ENCODE measurements at places on chromosomes 11 and 22. TPM values are rescaled to one million over a fixed set of nuclear protein-coding genes. Genes with fewer than 3 reads are reported as not detected.

The FXYD6 gene
- total RNA-seq: 1.6 TPM

The SYCE3 gene
- total RNA-seq: not detected

The RHOD gene
- 161 TPM for total RNA-seq

The CARD16 gene
- 14.0 TPM for total RNA-seq

The BID gene
- 12.3 TPM for total RNA-seq

The FGF4 gene
- total RNA-seq: not detected

The CHRNA10 gene
- 0.64 TPM for total RNA-seq

DNA sequence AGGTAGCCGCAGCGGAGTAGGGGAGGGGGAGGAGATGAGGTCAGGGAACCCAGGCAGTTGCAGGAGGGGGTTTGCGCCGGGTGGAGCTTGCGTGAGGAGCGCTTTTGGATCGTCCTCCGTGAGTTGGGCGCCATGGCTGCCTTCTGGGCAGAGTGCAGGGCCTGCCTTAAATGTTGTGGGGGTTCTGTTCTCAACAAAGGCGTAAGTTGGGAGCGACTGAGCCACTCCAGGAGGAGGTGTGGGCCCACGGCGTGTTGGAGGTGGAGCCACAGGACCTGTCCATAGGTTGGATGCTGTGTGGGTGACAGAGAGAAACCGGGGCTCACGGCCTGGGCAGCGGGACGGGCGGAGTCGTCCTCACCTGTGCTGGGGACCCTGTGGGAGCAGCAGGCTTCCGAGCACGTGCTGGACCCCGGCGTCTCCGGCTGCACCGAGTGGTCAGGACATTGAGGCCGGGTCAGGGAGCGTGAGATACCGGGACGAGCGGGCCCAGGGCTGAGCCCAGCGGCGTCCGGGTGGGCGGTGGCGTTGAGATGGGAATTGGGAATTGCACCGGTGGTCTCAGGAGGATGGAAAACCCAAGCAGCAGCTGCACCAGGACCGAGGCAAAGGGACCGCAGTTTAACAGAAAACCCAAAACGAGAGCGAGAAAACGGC is 977 bp upstream of the PGGHG start:
- ATAC-seq: peak; percentile 6

- no peak for ATAC-seq
Observed at GRCh38 chr22:23969071-23969470, 2.4 kb downstream of the DDTL start.

- no peak for ATAC-seq
Observed at GRCh38 chr22:46362934-46363515, 27.5 kb downstream of the TRMU start.

- peak; percentile 30 for ATAC-seq
Observed at GRCh38 chr22:28903729-28904128, 20.4 kb downstream of the ZNRF3 start.

DNA sequence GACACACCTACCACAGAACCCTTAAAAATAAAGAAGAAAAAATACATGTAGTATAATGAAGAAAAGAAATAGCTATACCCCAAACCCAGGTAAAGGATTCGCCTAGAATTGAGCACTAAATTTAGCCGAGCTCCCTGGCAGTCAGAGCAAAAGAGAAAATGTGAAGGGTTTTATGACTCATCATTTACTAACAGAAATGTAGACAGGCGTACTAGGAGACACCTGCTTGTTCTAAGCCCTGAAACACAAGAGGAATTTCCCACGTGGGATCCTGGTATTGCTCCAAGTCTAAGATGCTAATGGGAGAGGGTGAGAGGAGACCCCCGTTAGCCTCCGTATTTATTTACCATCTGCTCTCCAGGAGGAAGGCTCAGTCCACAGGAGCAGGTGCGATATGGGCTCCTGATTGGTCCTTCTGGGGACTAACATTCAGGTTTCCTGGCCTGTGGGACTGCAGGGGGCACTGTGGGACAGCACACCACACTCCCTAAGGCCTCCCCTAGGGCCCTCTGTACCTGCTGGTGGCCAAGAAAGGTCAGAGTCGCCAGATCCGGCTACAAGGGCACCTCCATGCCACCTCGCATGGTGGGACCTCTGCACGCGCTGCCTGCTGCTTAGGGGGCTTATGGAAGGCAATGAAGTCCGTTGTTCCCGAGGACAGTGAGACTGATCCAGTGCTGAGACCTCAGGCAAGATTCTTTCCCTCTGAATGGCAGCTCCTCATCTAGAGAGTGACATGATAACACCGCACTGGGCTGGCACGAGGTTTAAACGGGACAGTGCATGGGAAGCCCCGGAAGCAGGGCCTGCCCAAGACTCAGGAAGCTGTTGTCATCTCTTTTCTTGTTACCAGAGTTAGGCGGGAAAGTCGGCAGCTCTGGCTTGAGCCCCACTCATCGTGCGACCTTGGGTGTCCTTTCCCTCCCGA is 25.8 kb downstream of the KCNC1 start:
- ATAC-seq: peak; percentile 56

- no peak for ATAC-seq
Observed at GRCh38 chr11:102757823-102758549, 22.4 kb downstream of the MMP10 start.

DNA sequence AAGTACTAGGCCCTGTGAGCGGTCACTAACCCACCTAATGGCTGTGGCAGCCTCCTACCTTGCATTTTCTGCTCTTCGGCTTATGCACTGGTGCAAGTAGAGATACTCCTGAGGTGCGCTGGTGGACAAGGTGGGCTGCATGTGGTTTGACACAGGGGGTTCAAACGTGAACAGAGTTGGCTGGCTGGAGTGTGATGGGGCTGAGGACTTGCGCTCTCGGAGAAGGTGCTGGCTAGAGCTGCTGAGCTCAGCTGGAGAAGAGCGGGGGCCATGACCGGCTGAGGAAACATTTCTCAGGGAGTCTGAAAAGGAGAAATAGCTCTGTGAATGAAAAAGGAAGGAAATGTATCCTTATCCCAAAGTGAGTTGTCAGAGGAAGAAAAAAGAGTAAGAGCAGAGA is 61.4 kb downstream of the USP35 start:
- no peak for ATAC-seq

DNA sequence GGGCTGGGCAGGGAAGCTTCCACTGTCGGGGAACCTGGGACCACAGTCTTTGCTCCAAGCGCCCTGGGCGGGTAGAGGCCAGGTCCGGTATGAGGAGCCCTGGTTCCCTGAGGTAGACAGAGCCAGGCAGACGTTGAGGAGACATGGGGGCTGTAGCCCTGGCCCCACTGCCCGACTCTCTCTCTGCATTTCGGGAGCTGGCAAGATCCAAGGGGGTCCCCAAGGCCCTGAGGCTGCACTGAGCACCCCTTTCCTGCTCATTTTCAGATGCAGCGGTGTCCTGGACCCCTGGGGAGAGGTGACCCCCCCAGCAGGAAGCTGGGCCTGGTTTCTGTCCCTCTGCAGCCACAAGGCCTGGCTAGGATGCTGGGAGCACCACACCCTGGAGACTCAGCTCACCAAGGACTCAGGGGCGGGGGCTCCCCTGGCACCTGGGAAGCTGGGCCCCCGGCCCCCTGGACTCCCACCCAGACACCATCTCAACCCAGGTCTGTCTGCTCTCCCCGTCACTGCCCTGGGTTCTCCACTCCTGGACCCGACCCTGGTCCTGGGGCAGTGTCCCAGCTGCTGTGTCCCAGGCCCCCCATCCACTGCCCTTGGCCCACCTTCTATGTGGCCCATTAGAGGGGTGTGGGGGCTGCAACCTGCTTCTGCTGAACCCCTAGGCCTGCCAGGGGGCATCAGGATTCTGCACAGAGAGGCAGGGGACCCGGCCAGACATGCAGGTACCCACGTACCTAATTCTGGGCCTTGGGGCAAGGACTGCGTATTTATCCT is 15.0 kb upstream of the MUC6 start:
- no peak for ATAC-seq

DNA sequence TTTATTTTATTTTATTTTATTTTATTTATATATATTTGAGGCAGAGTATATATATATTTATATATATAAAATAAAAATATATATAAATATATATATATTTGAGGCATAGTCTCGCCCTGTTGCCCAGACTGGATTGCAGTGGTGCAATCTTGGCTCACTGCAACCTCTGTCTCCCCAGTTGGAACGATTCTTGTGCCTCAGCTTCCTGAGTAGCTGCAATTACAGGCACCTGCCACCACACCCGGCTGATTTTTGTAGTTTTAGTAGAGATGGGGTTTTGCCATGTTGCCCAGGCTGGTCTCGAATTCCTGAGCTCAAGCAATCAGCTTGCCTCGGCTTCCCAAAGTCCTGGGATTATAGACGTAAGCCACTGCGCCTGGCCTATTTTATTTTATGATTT is 31.4 kb downstream of the ACO2 start:
- no peak for ATAC-seq

DNA sequence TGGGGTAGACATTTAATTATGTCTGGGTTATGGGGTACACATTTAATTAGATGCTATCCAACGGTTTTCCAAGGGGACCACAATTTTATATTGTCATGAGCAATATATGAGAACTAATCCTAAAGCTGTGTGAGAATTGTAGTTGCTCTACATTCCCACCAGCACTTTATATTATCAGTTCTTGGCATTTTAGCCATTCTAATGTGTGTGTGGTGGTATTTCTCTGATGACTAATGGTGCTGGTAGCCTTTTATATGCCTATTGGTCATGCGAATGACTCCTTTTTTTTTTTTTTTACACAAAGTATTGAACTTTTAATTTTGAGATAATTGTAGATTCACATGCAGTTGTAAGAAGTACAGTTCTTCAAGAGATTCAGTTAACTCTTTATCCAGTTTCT is 26.2 kb downstream of the TMEM135 start:
- ATAC-seq: no peak

DNA sequence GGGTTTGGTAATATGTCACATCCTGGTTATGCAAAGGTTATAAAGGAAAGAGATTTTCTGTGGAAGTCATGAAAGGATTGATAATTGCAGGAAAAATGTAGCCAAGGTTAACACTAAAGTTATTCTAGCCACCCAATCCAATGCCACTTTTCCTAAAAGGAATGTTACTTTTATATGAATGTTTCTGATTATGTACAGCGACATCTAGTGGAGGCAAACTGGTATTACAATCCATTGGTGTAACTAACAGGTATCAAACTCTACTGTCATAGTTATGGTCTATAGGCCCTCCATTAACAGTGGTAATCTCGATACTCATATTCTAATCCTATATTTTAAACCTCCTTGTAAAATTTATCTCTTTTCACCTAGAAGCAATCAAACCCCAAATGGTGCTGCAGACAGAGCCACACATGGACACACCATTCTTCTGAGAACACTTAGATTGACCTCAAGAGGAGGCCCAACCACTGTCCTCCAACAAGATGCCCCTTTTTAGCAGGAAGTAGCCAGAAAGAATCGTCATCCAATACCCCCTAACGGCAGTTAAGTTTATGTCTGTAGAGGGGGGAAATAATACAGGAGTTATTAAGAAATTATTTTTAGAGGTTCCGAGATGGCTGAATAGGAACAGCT is 74.9 kb upstream of the RAG2 start:
- ATAC-seq: no peak

- ATAC-seq: peak; percentile 55
Observed at GRCh38 chr11:17734986-17735817, 621 bp downstream of the KCNC1 start.

GRCh38 chr22:49257551-49257961 is 570.1 kb downstream of the BRD1 start:
- ATAC-seq: no peak

Measured in esophagus mucosa (tissue), 1 donor.